Hippocampal formation (tissue), 2 donors: ENCODE measurements at places on chromosomes 6 and 20.

- no peak for DNase-seq
These were observed 25.6 kb downstream of the GFOD1 start for GRCh38 chr6:13461805-13462204.

- no peak for DNase-seq
These were observed at the start of gene SIRPB1 for GRCh38 chr20:1619861-1620444. SIRPB1 (minus strand) TSS chr20:1620009; CDS start chr20:1619944, 65 bp downstream.

GRCh38 chr20:48098099-48098498 lies 312.8 kb upstream of the SULF2 start:
- DNase-seq: no peak

- DNase-seq: no peak
These were observed 51.9 kb upstream of the PTPRK start for GRCh38 chr6:128572294-128572693.

DNA sequence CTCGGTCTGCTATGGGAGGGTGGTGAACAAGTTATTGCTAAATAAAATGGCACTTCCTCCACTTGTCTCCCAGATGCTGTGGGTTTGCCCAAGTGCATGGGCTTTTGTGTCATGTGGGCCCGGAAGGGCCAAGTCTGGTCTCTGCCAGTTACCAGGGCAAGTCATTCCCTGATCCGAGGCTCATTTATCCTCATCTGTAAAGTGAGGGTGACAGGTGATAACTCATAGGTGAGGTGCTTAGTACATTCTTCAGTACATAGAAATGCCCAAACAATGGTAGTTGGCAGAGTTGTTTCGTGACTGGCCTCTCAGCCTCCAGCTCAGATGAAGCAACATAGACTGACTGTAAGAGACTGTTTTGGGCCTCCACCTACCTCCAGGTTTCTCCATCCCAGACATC lies 2.0 kb upstream of the MUCL3 start:
- DNase-seq: no peak

DNA sequence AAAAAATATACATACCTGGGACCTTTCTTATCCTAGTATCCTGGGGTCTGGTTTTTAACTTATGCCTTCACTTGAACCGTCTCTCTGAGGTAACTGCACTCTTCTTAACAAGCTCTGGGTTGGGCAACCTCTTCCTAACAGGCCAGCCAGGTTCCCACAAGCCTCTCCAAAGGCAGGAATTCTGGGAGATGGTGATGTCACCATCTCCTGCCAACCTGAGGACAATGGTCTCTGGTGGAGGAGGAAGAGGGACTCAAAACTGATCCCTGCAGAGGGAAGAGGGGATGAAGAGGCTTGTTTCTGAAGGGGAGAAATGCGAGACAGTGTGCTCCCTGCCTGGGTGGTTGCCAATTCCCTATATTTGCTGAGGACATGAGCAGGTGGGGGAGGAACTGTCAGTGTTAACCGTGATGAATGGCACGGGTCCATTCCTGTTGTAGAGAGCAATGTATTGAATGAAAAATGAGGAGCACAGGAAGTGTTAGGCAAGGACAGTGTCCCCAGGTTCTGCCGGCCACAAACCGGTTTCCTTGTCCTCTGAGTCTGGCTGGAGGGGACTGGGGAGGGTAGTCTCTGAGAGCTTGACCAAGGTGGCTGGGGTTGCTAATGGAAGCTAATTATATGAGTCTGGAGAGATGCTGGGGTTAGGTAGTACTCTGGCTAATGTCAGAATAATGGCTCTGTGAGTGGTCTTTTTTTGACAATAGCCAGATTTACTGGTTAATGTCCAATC lies 95.5 kb downstream of the KCNB1 start:
- no peak for DNase-seq
